Upper lobe of right lung (tissue), 1 donor: ENCODE measurements at places on chromosomes 6 and 20. TPM values are rescaled to one million over a fixed set of nuclear protein-coding genes. Genes with fewer than 3 reads are reported as not detected.

CARMIL1 gene
- total RNA-seq, result 37.6 TPM

OXT gene
- total RNA-seq, result not detected

OGFRL1 gene
- total RNA-seq, result 29.0 TPM

BPIFA1 gene
- total RNA-seq, result not detected

LYRM4 gene
- 20.4 TPM for total RNA-seq

HLA-DOA gene
- 25.2 TPM for total RNA-seq
